ENCODE measurements at places on chromosomes 7 and 10.

DNA sequence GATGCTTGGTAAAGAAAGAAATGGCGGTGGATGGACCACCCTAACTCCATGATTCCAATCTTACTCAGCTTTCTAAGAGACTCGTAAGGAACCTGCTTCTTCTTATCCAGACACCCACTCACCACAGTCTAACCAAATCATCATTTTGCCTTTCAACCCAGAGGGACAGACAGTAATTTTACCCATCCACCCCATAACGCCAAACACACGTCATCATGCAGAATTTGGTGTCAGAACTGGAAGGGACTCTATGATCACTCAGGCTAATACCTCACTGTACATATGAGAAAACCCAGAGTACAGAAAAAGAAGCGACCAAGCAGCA, 388 bp downstream of the ECD start:
- no peak for DNase-seq

GRCh38 chr7:96316949-96317348, 4.9 kb downstream of the SLC25A13 start:
- no peak for DNase-seq

DNA sequence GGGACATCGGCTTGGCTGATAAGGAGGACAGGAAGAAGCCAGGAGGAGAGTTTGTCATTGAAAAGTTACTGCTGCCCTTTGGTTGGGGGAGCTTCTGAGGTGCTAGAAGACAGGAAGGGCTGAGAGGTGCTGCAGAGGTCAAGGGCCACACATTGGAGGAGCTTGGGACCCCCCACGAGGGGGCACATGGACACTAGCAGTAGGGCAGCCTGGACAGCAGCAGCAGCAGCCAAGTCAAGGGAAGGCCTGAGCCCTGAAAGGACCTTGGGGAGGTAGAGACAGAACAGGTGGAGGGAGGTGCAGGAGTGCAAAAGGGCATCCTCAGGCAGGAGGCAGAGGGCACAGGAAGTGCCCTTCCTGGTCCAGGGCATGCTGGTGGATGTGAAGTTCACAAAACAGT, 439.7 kb upstream of the IGFBP3 start:
- DNase-seq = no peak

DNA sequence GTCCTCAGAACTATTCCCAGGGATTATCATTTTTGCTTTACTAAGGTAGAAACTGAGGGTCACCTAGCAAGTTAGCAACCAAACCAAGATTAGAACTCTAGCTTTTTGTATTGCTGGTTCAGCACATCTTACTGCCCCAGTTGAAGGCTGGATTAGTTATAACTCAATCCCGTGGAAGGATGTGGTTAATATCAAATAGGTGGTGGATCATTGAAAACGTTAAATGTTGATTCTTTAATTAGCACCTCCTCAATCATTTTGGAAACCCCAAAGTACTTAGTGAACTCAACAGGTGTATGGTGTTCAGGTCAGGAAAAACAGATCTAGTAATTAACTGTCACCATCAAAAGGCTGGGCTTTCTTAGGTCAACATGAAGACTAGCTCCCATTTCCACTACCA, 152.4 kb downstream of the ARID5B start:
- no peak for DNase-seq

GRCh38 chr7:98488167-98488566, 87.3 kb upstream of the BAIAP2L1 start:
- DNase-seq = no peak

DNA sequence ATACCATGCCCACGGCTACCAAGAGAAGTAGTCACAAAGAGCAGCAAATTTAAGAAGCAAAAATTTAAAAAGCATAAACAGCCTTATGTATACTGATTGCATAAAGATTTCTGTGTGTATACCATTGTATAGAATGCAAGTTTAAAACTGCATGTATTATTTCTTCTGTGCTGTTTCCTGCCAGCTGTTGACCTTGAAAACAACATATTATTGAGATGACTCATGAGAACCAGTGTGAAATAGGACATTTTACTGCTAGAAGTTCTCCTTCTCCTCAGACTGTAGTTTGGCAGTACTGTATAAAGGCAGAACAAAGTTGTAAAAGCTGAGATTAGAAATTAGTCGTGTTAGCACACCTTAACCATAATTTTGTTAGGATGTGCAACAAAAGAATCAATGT, 42.3 kb upstream of the SGCE start:
- DNase-seq = no peak

DNA sequence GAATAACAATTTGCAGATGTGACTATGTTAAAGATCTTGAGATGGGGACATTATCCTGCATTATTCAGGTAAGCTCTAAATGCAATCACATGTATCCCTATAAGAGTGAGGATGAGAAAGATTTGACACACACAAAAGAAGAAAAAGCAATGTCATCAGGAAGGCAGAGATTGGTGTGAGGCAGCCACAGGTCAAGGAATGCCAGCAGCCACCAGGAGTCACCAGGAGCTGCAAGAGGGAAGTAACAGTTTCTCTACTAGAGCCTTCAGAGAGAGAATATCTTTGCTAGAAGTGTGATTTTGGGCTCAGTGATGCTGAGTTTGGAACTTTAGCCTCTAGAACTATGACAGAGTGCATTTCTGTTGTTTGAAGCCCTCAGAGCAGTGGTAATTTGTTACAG, 700.3 kb upstream of the SEMA3D start:
- no peak for DNase-seq

DNA sequence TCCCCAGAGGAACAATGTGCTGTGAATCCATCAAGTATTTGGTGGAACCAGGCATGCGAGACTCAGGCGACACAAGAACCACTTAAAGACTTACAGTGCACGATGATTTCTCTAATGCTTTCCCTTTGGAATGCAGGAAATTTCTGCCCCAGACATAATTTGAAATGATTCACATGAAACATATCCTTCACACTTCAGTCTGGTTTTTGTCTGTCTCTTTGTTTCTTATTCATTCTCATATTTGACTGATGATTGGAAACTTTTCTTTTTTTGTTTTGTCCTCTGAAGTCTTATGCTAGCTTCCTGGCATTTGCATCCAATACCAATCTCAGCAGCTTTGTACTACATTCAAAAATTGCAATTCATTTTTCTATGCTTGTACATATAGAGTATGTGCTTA, 502.8 kb downstream of the PHTF2 start:
- DNase-seq = no peak

DNA sequence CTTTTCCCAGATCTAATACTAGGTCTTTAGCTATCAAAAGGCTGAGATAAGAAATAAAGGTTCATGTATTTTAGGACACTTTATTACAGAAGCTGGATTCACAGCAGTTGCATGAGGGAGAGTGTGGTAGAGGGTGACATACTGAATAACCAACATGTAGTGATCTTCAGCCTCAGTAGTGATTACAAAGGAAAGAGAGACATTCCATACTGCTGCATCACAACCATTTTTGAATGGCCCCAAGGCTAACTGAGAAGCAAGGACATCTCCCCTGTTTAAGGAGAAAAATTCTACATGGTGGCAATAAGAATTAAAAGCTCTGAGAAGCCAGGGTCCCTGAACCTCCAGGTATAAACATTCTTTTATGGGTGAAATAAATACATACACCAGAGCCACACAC, 35.3 kb downstream of the COG5 start:
- no peak for DNase-seq

GRCh38 chr7:40382145-40382544, 247.3 kb downstream of the SUGCT start:
- DNase-seq = no peak

DNA sequence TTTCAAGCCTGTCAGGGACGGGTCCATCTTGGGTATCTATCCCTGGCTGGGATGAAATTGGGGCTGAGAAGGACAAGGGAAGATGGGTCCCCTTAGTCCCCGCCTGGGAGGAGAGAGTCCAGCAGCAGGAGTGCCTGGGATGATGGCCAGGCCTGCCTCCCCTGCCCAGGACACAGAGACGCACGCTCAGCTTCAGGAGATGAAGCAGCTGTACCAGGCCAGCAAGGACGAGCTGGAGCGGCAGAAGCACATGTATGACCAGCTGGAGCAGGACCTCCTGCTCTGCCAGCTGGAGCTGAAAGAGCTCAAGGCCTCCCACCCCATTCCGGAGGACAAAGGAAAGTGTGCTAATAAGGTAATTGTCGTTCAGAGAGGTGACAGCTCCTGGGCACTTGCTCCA, 15.4 kb downstream of the CCDC136 start:
- DNase-seq = no peak

GRCh38 chr10:17912754-17913153, 39.0 kb upstream of the SLC39A12 start:
- no peak for DNase-seq

GRCh38 chr10:31583293-31583692, 264.3 kb downstream of the ZEB1 start:
- no peak for DNase-seq

DNA sequence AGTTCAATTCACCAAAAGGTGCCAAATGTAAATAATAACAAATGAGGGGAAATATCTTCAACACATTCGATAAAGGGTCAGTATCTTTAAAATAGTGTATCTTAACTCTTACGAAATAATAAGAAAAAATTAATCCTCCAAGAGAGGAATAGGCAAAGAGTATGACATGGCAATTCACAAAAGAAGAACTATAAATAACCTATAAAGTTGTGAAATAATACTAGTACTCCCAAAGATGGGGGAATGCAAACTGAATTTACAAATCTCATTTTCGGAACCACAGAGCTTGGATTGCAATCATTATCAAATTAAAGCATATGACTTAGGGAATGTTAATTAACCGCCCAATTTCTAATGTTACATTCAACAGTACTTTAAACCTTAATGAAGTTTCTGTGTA, 78.2 kb upstream of the TARP start:
- no peak for DNase-seq

DNA sequence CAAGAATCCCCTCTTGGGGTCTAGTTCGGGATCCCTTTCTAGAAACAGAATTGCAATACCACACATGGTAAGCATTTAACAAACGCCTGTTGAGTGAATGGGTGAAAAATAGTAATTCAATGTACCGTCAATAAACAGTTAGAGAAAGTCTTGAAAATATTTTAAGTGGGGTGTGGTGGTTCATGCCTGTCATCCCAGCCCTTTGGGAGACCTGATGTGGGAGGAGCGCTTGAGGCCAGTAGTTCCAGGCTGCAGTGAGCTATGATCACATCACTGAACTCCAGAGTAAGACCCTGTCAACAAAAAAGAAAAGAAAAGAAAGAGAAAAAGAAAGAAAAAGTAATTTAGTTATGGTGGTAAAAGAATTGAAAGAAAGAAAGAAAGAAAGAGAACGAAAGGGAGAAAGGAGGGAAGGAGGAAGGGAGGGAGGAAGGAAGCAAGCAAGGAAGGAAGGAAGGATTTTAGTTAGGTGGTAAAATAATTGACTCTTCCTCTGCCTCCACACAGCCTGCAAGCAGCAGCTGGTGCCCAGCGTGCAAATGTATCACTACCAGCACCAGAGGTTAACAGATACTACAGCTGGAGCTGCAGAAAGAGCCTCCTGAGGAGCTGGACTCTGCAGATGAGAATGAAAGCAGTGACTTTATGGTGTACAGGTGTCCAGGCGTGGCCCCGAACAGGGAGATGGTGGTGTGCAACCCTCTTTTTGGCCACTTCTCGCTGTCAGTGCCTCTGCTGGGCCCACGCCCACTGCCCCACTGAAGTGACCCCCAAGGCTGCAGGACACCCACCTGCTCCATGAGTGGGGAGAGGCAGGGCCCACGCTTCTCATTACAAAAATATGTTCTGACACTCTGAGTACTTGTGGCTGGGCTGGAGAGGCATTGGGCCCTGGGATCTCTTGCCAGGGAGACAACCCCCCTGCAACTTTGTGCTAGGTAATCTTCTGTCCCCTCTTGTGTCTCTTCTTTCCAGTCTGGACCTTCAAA, 135.4 kb downstream of the BAMBI start:
- no peak for DNase-seq

DNA sequence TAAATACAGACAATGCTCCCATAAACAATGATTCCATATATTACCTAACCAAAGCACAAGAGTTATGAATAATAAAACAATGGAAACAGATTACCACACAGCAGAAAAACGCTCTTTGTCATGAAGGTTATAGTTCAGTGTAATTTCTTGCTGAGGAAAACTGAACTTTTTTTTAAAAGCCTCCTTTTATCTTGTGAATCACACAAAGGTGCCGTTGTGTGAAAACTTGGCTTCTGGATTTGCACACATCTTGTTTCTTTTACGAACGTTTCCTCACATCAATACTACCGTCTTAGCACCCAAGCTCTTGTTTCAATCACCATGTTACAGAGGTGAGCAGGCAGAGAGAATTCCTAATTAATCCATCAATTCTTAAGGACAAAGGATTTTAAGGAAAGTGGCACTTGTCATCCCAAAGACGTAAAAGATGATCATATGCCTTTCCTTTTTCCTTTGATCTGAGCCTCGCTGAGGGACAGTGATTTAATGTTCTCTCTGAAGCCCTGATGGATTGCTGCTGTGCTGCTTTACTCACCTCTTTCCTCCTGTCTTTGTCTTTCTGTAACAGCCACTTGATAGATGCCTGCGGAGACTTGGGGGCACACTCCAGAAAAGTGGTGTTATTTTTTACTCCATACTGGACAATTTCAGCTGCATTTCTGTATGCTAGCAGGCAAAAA, 110.1 kb downstream of the CD36 start:
- no peak for DNase-seq

DNA sequence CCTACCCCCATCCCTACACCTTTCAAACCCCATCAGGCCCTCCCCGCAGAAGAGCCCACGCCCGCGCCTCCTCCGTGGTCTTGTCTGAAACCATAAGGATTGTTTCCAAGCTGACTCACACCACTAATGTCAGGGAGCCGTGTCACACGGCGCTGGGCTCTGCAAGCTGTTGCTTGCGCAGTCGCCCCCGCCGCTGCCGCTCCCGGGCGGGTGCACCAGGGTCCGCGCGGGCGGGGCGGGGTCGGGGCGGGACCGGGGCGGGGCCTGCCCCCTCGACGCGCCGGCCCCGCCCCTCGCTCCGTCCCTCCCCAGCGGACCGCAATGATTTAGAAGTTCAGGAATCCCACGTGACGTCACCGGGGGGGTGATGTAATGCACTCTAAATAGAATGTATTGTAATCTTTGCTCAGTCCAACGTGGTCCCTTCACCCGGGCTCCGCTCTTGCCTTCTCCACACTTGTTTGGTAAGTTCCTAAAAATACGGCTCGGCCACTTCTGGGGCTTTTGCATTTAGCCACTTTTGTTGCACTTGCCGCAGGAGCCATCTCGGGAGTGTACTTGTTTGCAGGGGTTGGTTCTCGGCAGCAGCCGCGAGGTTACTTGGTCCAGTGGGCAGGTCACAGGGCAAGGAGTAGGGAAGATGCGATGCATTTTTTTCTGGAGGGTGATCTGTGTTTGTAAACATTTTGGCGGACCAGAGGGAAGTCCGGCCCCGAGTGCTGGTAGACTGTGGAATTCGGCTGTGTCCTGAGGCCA, 3.2 kb upstream of the CREB5 start:
- DNase-seq = peak; percentile 2

- no peak for DNase-seq
These were observed 393.8 kb downstream of the EXOC4 start for GRCh38 chr7:133646472-133647315.

All from stimulated activated CD8-positive, alpha-beta memory T cell treated with anti-CD3 and anti-CD28 coated beads, Interleukin-4, amount 100 ng/mL, for 1 hour (primary cell).